Activated naive CD4-positive, alpha-beta T cell treated with anti-CD3 and anti-CD28 coated beads, Interleukin-2, amount 50 U/mL, for 16 hours (primary cell): ENCODE measurements at places on chromosomes 12 and 14.

- DNase-seq, result no peak
Measured at GRCh38 chr14:101717663-101718490, 43.6 kb upstream of the PPP2R5C start.

- no peak for DNase-seq
Measured at GRCh38 chr12:19234981-19235871, 105.7 kb downstream of the PLEKHA5 start.

DNA sequence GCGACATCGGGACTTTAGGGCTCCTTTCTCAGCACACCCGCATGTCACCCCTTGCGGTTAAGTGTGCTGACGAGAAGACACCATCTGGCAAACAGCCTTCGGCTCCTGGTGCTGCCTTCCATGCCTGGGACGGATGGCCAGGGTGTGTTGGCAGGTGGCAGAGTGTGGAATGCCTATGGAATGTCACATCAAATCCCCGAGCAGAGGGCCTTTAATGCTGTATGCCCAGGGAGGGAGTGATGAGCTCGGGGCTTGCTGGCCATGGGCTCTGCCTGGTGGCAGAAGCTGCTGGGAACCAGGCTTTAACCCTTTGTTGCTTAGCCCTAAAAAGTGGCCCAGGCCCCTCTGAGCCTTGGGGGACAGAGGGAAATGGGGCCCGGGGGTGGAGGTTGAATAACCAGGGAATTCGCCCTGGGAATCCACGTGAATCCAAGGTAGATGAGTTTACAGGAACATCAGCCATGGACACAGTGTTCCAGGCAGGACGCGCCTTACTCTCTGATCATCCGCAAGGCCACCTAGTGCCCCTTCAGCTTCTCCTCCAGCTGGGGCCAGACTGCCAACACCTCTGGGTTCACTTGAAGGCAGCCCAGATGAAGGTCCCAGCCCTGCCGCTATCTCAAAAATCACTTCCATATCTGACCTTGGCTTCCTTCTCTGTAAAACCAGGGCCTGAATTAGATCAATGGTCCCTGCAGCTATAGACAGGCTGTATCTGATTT, 17.4 kb downstream of the FAM181A start:
- no peak for DNase-seq

DNA sequence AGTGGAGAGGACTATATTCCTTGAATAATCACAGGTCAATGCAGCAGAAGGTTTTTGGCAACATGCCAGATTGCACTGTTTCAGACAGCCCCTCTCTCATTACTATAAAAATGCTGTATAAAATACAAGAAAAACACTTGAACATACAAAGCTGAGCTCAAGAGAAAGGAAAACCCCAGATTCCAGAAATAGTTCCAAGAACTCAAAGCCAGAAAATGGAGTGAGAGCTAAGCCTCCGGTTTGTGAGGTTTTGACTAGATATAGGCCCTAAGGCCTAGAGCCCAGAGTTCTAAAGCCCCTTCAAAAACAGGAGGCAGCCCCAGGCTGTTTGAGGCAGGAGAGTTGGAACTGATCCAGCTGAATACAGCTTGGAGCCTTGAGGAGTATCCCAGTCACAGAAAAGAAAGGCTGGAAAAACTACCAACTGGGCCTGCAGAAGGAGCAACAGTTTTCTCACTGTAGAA, 29.4 kb upstream of the ACTN1 start:
- DNase-seq, result no peak

- no peak for DNase-seq
Measured at GRCh38 chr14:25400607-25401206, 350.8 kb upstream of the STXBP6 start.

GRCh38 chr14:40113671-40114070, 681.4 kb upstream of the FBXO33 start:
- DNase-seq, result no peak

GRCh38 chr12:103503546-103504480, 8.0 kb upstream of the C12orf42 start:
- peak; percentile 50 for DNase-seq

- DNase-seq, result no peak
Measured at GRCh38 chr14:88478931-88479330, 75.9 kb downstream of the PTPN21 start.

DNA sequence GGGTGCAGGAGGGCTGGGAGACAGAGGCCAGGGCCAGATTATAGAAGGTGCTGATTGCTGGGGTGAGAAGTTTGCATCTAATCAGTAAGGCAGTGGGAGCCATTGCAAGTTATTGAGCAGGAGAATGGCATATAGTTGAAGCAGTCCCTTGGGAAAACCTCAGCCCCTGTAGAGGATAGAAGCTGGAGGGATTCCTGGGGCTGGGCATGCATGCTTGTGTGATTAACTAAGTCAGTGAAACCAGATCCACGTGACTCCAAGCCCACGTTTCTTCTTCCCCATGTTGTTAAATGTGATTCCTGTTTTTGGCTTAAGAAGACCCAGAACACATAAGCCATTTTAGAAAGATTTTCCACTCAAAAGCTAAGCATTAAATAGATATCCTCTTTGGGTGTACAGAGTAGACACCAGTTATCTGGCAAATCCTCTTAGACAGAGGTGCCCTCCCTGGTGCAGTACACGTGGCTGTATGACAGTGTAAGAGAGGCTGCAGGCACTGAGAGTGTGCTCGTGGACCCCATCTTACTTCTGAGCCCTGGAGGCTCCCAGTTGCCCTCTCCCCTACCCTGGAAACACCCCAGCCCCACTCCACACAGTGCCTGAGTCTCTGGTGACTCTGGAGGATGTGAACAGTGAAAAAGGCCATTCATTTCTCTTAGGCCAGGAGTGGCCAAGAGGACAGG, 3.2 kb downstream of the C14orf132 start:
- DNase-seq, result no peak

GRCh38 chr12:130398100-130398848, 60.6 kb downstream of the PIWIL1 start:
- DNase-seq, result no peak

DNA sequence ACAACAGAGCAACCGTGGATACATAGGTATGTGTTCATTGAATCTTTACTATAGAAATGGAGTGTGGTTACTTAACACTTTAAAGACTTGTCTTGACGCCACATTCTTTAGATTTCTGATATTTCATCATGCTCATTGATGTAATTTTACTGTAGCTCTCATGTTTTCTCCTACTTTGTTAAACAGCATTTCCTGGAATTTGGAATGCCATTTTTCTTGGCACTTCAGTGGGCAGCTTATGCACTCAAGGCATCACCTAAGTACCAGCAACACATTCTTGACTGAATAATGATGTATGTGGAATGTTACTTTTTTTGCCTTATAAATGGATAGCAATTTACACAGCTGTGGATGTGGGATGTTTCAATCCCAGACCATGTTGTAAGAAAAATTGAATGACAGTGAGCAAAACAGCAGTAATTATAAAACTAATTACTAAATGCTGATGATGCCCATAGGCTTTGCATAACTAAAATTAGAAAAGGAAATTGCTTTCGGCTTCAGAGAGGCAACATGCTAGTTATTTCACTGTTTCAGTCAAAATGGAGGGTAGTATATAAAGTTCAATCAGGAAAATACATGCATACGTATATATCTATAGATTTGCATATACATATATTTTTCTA, 298.5 kb downstream of the NPAS3 start:
- no peak for DNase-seq

- DNase-seq, result no peak
Measured at GRCh38 chr14:103158688-103159087, 35.4 kb downstream of the TNFAIP2 start.

- DNase-seq, result no peak
Measured at GRCh38 chr14:53127151-53127550, 26.0 kb downstream of the DDHD1 start.

DNA sequence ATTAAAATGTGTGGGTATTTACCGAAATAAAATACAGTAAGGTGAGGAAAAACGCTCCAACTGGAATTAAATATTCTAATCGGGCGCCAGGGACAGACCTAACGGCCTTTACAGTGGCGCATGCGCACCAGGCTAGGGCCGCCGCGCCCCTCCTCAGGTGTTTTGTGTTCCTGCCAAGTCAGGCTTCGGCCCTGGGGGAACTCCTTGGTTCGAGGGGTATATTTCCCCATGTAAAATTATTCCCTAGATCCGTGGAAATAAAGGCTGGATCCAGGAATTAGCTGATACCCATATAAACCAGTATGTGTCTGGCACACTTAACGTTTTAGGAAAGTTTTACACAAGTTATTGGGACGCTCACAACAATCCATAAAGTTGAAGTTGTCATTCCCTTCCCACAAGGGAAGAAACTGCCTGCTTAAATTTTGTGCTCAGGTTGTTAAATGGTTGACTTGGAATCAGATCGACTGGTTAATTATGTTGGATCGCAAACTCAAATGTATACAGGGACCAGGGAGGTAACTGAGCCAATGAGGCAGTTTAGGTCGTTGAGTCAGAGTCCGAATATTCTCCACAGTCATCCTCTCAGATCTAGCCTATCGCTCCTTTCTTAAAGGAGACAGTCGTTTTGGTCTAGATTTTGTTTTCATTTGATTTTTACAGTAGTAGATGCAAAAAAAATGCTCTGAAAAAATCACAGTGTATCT, 621 bp upstream of the ANAPC7 start:
- peak; percentile 80 for DNase-seq

DNA sequence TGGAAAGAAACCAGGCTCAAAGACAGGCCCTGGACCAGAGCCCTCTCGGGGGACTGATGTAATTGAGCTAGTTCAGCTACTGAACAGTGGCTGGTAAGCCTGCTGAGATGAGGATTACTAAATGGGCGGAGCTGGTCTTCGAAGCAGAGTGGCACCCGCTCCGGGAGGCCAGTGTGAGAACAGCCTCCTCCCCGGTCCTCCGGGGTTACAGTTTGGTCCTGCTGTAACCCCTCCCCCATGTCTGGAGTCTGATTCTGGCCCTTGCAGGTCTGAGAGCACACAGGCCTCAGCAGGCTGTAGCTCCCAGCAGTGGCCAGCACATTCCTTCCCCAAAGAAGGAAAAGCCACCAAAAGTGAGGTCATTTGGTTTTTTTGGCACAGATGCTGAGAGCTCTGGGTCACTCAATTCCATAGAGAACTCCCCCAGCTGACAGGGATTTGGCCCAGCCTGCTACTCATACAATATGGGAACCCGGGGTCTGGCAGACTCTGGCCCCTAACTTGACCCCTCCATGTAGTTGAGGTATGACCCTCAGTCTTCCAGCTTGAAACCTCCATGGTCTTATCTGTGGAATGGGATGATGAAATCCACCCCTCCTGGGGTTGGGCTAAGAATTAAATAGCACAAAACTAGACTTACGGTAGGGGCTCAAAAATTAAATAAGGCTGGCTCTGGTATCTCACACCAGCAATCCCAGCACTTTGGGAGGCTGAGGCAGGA, 39.0 kb downstream of the ACTN1 start:
- DNase-seq, result no peak

DNA sequence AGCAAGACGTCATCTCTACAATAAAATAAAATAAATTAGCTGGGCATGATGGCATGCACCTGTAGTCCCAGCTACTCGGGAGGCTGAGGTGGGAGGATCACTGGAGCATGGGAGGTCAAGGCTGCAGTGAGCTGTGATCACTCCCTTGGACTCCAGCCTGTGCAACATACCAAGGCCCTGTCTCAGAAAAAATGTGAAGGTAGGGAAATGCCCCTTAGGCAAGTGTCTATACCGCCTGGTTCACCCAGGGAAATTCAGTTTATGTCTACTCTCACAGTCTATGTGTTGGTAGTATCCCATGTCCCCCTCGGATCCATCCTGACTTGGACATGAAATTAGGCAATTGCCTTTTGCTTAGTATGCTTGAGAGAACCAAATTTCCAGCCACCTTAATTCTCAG, 88.4 kb upstream of the TMEM132C start:
- DNase-seq, result no peak

- DNase-seq, result no peak
Measured at GRCh38 chr12:114412825-114413749, 7.1 kb upstream of the TBX5 start.

DNA sequence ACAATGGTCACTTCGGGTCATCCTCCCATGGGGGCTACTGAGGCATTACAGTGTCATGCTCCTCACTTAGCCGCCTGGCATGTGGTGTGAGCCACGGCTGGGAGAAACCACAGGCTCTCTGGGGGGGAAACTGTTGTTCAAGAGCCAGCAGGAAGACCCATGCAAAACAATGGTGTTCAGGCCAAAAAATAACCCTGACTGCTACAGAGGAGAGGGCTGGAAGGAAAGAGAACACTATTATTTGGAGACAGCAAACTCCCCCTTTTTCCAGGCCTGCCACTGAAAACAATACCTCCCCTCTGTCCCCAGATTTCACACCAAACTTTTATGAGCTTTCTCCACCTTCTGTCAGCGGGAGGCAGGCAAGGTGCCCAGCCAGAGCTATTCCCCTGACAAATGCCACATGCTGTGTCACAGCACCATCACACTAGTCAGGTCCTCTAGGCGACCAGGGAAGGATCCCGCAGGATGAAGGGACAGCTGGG, 83.7 kb downstream of the CHGA start:
- no peak for DNase-seq

GRCh38 chr14:95476747-95477146, 39.7 kb downstream of the SYNE3 start:
- DNase-seq, result no peak

DNA sequence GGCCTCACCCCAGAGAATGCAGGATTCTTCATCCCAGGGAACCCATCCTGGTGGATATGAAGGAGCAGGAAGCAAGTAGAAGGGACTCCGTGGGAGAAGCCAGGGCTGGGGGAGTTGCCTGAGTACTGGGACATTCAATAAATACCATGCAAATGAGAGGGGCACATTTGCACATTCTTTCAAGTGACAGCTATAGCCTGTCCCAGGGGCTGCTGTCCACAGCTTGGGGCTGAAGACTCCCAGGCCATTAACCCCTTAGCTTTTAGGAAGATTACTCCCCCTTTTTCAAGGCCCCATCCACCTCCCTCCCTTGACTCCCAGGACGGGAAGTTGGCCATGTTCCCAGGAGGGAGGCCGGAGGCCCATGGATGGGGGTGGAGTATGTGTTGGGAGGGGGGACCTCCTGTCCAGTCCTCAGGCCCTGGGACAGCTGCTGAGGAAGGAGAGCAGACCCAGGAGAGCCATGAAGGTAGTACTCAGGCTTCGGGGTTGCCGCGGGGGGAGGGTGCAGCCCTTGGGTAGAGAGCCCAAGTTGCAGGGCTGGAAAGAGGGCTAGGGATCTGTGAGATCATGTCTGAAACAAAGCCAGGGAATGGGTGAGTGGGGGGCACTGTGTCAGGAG, 974 bp upstream of the TNS2 start:
- DNase-seq, result no peak

DNA sequence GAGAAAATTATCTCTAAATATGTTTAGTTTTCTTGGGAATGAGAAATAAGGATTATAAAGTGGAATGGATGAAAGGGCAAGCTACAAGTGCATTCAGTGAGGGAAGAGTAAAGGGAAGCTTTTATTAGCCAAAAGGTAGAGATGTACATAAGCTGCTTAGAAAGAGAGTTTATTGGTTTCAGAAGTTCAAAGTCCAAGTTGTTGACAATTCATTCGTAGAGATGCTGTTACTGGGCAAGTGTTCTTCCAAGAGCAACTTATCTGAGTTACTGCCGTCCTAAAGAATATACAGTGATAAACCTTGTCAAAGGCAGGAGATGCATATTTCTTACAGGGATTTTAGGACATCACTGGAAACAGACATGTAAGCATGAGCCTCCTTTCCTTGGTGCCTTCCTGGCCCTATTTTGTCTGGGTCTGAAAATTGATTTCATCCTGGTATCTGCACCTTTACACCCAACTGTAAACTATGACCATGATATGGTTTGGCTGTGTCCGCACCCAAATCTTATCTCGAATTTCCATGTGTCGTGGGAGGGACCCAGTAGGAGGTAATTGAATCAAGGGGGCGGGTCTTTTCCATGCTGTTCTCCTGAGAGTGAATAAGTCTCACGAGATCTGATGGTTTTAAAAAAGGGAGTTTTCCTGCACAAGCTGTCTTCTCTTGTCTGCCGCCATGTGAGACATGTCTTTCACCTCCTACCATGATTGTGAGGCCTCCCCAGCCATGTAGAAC, 46.8 kb downstream of the TRMT5 start:
- no peak for DNase-seq

GRCh38 chr14:75497191-75497590, 25.1 kb upstream of the BATF start:
- no peak for DNase-seq
